ENCODE measurements at places on chromosomes 7 and 10. TPM values are rescaled to one million over a fixed set of nuclear protein-coding genes. Genes with fewer than 3 reads are reported as not detected.

DNA sequence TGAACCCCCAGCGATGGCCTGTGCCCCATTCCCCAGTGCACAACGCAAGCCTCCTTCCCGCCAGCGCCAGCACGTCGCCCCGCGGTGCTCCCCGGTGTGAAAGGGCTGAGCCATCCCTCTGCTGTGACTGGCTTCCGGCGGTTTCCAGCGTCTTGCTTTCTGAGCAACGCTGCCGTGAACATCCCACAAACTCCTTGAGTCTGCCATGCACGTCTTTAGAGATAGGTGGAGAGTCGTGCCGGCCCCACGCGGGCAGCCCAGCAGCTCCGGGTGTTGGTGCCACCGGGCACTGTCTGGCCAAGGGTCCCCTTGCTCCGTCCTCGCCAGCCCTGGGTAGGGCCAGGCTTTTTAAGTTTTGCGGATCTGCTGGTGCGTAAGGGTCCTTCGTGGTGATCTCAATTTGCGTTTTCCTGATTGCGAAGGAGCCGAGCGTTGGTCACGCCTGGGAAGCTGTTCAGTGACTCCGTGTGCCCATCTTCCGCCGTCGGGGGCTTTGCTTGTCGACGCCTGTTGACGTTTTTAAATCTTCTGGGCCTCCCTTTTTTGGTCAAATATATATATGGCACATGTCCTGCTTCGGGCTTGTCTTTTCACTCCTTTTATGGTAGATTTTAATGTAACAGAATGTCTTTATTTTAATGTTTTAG is 70.6 kb downstream of the FOXL3 start:
- DNase-seq = no peak

GRCh38 chr10:113176652-113177155 is 226.7 kb downstream of the TCF7L2 start:
- no peak for DNase-seq

DNA sequence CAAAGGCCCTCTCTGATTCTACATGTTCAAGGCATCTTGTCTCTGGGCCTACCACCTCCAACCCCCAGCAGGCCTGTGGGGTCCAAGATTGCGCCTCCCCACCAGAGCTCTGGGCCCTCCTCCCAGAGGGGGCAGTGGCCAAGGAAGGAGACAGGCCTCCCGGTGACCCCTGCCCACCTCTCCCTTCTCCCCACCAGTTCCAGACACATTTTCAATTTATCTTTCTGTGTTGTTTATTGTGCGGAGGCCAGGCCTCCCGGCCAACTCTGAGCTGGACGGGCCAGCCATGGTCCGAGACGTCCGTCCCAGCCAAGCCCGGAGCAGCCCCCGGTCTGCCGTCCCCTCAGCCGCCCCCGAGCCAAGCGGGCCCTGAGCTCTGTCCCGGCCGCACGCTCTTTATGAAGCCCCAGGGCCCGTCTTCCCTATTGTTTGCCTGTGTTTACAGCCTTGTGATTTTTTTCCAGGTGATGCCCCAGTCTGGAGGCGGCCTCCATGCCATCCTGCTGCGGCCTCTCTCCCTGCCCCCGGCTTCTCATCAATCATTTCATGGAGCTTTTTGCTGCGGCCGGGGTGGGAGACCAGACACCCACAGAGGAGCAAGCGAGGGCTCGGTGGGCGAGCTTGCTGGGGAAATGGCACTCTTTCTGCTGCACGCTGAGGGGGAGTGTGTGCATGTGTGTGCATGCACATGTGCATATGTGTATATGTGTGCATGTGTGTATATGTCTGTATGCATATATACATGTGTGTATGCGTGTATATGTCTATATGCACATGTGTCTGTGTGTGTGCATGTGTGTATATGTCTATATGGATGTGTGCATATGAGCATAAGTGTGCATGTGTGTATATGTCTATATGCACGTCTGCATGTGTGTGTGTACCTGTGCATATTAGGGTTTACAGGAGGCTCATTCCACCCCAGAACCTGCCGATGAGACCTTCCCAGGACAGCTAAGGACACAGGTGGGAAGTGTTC is 52.7 kb upstream of the ELN start:
- no peak for DNase-seq

DNA sequence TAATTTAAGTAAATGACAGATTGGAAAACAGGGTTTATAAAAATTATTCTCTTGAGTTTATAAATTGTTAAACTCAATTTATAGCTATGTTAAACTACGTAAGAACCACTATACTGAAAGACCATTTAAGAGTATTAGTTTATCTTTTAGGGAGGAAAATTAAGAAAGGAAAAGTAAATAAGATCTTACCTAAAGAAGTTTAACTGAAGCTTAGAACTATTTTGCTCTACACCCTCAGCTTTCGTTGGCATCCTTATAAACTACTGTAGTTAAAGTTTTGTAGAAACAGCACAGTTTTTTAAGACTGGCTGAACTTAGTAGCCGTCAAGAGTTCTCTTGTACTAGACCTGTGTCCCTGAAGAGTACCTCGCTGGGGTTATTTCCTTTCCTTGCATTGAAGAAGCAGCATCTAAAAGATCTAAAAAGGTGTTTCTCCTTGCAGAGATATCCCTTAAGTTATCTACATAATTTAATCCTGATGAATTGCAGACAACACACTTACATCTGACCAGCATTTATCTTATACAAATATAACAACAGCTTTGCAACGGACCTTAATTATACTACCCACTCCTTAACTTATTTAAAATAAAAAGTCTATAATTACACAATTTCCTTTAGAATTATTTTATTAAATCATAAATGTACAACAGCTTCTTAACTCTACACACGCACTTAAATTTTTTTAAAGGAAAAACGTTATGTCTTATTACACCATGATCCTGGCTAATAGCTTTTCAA is 9.1 kb downstream of the HNRNPA2B1 start:
- DNase-seq = no peak

GRCh38 chr10:117444497-117445040 is 69.3 kb upstream of the PDZD8 start:
- no peak for DNase-seq

The HOXA1 gene
- 0.55 TPM for total RNA-seq

GRCh38 chr7:100220586-100221230 is 959 bp downstream of the PVRIG start:
- no peak for DNase-seq

DNA sequence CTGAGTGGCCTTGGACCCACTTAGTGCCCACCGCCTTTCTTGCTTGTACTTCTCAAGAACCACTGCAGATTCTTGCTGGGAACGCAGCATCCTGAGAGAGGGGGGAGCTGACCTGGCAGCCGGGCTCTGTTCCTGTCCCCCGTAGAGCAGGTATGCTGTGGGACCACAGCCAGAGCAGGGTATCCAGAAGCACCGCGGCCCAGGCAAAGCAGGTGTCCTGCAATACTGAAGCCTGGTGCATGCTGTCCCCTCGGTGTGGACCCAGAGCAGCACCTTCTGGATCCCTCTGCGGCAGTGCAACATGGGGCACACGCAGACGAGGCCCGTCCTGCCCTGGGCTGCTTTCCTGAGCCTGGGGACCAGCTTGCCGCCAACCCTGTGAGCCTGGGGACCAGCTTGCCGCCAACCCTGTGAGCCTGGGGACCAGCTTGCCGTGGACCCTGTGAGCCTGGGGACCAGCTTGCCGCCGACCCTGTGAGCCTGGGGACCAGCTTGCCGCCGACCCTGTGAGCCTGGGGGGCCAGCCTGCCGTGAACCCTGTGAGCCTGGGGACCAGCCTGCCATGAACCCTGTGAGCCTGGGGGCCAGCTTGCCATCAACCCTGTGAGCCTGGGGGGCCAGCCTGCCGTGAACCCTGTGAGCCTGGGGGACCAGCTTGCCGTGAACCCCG is 60.9 kb upstream of the ADGRA1 start:
- DNase-seq = no peak

DNA sequence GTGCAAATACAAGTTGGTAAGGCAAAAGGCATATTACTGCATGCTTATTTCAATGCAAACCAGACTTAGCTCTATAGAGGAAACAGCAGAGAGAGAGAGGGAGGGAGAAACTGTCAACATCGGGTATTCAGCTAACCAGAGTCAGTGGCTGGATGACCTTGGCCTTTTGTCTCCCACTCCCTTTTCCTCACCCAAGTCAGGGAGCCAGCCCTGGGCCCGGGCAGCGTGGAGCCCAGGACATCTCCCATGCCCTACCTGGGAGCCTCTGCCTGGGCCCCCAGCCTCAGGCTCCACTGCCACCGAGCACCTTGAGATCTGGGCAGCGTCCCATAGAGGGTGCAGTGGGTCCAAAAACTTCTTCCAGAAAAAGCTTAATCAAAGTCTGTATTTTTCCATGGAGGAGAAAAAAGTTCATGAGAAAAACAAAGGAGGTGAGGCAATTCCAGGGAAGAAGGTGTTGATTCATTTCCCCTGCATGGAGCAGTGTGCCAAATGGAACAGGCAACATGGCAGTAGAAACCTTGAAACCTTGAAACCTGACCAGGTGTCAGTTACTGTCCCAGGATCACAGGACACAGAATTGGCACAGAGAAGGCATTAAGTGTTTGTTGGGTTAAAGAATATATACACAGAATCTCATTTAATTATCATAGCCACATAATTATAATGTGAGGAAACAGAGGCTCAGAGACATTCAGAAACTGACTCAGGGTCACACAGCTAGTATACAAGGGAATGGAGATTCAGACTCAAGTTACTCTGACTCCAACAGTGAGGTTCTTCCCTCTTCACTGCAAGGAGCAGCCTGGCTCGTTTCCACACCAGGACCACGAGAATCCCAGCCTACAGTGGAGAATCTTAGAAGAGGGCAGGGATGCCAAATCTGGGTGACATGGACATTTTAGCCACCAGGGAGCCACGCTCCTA is 5.8 kb upstream of the NCOA4 start:
- no peak for DNase-seq

The PYROXD2 gene
- total RNA-seq = 12.9 TPM

The RASA4 gene
- 57.6 TPM for total RNA-seq

DNA sequence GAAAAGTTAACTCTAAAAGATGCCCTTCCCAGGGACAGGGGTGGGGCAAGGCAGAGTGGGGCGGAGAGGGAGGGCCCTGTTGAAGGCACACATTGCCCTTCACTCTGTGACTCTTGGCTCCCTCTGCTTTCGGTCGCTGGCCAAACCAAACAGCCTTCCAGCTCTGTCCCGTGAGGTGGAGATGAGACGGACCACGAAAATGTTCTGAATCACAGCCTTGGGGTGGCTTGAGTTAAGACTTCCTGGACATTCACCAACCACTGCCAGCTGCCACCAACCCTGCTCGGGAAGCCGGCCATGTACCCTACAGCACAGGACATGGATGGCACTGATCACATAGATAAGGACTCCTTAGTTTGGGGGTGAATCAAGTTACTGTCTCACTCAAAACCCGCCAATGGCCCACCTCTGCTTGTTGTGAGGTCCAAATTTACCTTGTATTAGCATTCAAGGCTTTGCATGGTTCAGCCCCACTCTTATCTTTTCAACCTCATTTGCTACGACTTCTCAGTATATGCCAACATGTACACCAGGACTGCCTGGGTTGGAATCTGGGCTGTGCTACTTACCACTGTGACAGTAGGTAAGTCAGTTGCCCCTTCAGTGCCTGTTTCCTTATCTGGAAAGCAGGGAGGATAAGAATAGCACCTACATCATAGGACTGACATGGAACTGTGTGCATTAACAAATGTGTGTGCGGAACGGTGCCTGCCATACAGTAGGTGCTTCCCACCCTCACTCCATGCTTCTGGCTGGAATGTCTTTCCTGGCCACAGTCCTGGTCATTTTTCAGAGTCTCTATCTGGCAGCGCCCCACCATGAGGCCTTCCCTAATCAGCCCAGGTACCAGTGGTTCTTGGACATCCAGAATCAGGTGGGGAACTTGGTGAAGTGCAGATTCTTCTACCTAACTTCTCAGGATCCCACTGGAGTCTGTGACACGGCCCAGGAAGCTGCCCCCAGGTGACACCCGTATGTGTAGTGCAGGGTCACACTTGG is 28.0 kb downstream of the ITPRIP start:
- DNase-seq = no peak

The TMEM139 gene
- total RNA-seq = 0.34 TPM

The CPA5 gene
- not detected for total RNA-seq

DNA sequence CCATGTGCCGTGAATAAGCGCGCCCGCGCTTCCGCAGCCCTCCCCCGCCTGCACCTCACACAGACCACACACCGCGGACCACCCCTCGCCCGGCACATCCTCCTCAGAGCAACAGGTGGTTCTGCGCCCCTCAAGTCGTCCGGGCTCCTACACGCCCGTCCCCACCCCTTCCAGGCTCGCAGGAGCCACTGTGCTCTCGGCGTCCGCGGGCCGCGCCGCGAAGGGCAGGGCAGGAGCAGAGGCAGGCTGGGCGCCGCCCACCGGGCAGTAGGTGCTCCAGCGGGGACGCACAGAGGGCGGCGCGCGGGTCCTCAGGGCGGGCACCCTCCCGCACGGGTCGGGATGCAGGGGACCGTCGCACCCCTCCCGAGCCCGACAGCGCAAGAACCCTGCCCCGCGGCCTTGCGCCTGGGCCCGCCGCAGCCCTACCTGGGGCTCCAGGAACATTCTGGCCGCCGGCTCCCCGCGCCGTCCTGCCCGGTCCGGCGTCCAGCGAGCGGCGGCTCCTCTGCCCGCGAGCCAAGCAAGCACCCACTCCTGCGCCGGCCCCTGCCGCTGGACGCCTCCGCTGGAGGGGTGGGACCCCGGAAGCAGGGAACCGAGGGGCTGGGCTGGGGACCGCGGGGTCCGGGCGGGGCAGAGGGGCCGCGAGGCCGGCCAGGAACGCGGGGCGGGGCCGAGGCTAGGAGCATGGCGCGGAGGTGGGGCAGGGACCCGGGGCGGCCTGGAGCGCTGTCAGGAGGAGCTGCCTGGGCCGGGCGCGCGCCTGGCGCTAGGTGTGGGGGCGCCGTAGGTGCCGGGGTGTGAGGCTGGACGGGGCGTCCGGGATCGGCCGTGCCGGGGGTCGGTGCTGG is 37.4 kb downstream of the RASGEF1A start:
- DNase-seq = no peak

DNA sequence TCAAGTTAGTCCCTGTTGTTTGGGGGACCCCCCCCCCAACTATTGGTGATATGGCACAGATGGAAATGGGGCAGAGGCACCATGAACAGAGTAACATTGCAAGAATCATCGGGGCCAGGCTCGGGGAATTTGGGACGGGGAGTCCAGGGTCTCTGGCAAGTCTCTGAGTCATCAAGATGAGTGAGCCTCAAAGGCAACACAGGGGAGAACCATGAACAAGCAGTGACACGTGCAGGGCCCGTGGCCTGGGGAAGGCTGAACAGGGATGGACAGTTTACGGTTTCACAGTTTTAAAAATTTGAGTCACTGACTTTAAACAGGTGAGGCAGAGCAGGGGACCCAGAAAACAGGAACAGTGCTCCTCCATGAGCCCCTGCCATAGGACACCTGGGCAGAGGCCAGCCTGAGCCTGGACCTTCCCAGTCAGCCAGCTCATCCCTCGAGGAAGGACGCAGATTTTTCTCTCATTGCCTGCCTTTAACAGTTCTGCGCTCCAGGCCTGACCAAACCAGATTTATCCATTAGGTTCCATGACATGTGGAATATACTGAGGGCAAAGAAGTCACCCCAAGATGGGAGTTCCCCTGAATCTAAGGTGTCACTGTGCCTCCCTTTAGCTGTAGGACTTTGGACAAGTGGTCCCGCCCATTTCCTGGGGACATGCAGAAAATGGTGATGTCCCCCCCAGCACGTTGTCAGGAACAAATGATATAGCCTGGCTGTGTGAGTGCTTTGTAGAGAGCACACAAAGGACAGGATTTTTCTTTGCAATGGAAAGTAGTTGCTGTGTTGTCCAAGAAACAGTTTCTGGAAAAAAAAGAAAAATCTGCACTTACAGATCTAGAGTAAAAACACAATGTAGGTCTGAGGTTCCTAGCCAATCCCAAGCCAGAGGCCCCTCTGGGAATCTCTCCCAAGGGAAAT is 23.8 kb downstream of the CHST15 start:
- no peak for DNase-seq
